T-helper 2 cell (primary cell): ENCODE measurements at places on chromosomes 2 and 18.

DNA sequence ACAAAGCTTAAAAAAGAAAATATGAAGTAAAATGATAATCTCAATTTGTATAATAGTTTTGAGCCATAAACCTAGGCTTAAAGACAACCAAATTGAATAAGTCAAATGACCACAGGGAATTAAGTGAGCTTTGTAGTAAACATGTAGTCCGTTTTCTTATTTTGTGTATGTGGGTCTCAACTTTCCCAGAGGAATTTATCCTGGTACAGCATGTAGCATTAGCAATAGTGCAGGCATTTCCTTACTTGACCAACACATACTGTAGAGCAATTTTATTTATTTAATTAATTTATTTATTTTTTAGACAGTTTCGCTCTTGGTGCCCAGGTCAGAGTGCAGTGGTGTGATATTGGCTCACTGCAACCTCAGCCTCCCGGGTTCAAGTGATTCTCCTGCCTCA, 37.5 kb upstream of the MTCL1 start:
- DNase-seq, result no peak

DNA sequence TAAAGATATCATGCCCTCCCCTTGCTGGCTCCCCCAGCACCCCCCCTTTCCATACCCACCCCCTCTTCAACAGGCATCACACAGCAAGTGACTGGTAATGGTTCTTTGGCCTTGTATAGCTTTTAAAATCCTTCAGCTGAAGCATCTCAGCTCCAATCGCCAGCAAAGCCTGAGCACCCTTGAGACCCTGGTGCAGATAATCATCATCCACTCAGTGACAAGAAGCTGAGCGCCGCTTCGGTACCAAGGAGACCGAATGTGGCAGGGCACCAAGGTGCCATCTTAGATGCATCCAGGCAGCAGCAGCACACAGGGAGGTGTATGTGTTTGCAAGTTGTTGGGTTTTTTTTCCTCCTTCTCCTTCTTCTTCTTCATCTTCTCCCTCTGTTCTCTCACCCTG, 232.7 kb downstream of the BCL11A start:
- no peak for DNase-seq

DNA sequence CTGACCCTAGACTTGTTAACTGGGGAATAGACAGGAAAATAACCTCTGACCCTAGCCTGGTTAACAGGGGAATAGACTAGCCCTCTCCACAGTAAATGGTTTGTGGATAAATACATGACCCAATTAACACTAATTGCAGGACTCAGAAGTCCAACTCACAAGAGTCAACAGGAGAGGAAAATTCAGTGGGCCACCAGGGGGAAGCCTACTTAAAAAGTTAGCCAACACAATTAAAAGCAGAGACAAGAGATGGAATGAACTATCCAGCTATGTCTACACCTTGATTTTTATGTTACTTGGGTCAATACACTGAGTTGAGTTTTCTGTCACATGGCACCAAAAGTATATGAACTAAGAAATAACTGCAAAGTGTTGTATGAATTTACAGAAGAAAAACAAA, 158.8 kb upstream of the SLC39A10 start:
- no peak for DNase-seq

DNA sequence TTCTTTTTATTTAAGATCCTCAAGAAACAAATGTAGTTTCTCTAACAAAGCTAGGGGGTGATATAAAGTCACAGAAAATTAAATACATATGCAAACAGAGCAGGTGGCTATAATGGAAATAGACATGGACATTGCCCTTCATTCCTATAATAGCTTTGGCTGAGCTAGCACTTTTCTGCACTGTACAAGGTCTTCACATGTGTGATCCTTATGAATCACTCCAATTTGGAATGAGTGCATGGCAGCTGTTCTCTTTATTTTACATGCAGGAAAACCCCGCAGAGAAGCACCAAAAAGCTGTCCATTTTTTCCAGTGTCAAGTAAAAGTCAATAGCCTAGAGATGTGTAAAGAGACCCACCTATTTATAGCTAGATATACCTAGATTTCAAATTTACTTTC, 747.4 kb upstream of the SLC8A1 start:
- DNase-seq, result no peak

DNA sequence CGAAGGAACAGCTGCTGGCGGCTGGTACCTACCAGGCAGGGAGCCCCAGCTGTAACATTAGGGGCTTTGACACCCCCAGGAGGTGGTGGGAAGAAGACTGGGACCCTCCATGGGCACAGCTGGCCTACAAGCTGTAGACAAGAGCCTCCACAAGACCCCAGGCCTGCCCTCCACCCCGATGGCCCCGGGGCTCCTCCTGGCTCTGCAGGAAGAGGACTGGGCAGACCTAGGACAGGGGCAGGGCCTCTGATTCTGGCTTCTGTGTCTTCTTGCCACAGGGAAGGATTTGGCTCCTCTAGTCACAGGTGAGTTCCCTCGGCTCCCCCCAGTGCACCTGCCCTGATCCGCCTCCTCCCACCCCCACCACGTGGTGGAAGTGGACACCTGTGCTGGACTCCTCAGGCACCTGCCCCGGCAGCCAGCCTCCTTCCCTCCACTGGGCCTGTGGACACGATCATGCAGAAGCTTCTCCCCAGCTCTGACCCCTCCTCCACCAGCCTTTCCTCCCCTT, 53.4 kb upstream of the ODC1 start:
- DNase-seq, result no peak

DNA sequence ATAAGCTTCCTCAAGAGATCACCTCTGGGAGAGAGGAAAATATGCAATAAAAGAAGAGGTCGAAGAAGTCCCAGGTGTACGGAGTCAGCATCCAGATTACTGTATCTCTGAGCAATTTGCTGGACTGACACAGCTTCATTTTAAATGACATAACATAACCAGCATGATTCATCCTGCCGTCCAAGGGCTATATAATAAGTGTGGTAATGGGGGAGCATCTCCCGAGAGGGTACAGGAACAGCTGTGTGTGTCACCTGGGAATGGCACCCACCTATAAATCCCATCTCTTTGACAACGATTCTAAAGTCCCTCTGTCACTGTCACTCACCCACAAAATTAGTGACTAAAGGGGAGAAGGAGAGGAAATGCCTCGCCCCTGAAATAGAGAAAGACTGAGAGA, 19.3 kb upstream of the FZD7 start:
- no peak for DNase-seq

GRCh38 chr2:54106631-54107454, 8.6 kb upstream of the ACYP2 start:
- DNase-seq, result no peak

GRCh38 chr2:217156801-217157200, 296.9 kb upstream of the TNP1 start:
- DNase-seq, result no peak

DNA sequence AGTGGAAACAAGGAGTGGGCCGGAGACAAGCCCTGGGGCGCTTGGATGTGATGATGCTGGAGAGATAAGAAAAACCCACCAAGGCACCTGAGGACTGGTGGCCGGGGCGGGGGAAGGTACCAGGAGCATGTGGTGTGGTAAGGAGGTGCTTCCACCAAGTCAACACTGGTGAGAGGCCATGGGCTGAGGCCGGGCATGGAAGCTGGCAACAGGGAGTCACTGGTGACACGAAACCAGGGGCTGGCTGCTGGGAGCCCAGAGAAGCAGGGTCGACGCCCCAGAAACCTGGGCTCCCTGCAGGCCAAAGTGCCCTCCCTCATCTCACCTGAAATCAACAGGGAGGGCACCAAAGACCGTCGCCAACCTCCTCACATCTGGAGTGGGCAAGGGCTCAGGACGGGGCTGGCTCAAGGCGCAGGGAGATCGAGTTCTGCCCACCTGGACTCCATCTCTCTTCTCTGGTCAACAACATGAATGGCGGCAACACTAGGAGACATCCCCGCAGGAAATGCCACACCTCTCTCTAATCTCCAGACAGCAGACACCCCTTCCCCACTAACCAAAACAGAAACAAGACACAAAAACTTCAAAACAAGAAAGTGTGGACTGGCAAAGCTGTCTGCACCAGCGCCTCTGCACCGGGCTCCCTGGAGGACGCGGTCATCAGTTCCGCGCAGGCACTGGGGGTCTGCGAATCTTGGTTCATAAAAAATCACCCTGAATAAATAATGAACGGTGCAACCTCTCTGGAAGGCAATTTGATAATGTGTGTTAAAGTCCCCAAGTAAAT, 185.5 kb downstream of the HDAC4 start:
- no peak for DNase-seq

DNA sequence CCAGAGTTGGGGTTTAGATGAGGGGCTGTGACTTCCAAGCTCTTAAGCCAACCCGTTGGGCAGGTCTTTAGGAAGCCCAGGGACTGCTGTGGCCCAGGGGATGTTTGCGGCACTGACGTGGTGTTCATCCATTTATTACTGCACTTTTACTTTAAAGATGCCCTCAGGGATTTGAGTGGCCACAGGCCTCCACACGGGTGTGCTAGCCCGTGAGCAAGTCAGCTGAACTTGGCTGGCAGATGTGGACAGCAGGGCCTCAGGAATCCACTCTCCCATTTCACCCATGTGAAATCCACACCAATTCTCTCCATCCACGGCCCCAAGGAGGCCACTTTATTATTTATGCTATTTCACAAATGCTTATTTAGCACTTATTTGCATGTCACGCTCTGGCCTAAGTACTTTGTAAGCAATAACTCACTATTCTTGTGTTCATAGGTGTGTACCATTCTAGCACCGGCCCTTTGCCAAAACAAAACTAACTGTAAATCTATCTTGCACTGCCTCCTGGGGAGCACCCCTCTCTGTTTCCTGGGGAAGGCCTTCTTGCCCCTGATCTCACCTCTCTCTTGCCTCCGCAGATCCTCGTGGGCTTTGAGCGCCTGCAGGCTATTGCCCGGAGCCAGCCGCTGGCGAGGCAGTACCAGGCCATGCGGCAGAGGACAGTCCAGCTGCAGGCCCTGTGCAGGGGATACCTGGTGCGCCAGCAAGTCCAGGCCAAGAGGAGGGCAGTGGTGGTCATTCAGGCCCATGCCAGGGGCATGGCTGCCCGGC, 39.1 kb upstream of the GPR17 start:
- DNase-seq, result no peak

DNA sequence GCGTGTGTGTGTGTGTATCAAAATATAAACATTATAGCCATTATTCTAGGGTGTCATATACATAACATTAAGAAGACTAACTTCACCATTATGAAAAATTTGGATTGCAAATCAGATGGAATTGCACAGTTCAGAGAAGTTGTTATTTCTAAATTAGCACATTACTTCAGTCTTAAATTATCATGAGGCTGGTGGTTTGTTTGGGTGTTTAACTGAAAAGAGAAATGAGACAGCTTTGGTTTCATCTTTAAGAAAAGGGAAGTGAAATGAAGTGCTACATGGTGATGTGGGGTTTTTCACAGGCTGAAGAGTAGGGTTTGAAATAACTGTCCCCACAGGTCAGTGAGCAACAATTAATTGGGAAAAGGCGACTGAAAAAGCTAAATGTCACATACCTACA, 161.2 kb upstream of the XIRP2 start:
- no peak for DNase-seq

- DNase-seq, result no peak
Measured at GRCh38 chr18:80170395-80171053, 61.5 kb downstream of the ADNP2 start.

- DNase-seq, result no peak
Measured at GRCh38 chr2:56185582-56186046, 1.8 kb downstream of the CCDC85A start.

GRCh38 chr2:207311316-207312005, 145.7 kb upstream of the KLF7 start:
- no peak for DNase-seq

GRCh38 chr2:54360055-54360792, 95.9 kb upstream of the SPTBN1 start:
- DNase-seq, result no peak

- DNase-seq, result no peak
Measured at GRCh38 chr2:153944800-153945199, 73.1 kb downstream of the GALNT13 start.

DNA sequence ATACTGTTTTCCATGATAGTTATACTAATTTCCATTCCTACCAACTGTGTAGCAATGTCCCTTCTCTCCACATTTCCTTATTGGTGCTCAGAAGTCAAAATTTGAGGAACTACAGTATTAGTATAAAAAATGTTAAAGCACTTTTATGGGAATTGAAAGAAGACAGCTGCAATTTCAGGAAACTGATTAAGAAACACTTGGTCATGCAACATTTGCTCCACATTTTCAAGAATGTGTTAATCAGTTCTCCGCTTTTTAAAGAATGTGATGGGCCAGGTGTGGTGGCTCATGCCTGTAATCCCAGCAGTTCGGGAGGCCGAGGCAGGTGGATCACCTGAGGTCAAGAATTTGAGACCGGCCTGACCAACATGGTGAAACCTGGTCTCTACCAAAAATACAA, 33.6 kb upstream of the MGAT4A start:
- DNase-seq, result no peak

- no peak for DNase-seq
Measured at GRCh38 chr2:215981115-215981514, 32.2 kb downstream of the MREG start.

- no peak for DNase-seq
Measured at GRCh38 chr2:58377181-58377580, 136.1 kb upstream of the FANCL start.

- no peak for DNase-seq
Measured at GRCh38 chr2:134705861-134706586, 12.8 kb downstream of the TMEM163 start.
